ENCODE measurements at places on chromosomes 12 and 14.

- H3K4me1 ChIP-seq = peaks cover 55% of the 10 kb centered on the region
- DNase-seq = no peak
- no peak overlapping the region for H3K27ac ChIP-seq
- no peak overlapping the region for H3K4me3 ChIP-seq
- peaks cover 5% of the 10 kb centered on the region for H3K36me3 ChIP-seq
Observed at GRCh38 chr14:73778736-73779135, 64.6 kb upstream of the PNMA1 start.

GRCh38 chr14:68137704-68138619 is 318.4 kb downstream of the RAD51B start:
- H3K27ac ChIP-seq = no peak overlapping the region
- DNase-seq = peak; percentile 77
- no peak overlapping the region for H3K4me3 ChIP-seq
- H3K27me3 ChIP-seq = no peaks in the 10 kb centered on the region

- no peak overlapping the region for H3K27ac ChIP-seq
- no peaks in the 10 kb centered on the region for H3K36me3 ChIP-seq
- no peak for DNase-seq
- no peaks in the 10 kb centered on the region for H3K4me1 ChIP-seq
- no peak overlapping the region for H3K4me3 ChIP-seq
Observed at GRCh38 chr12:16063726-16064125, 152.6 kb downstream of the DERA start.

DNA sequence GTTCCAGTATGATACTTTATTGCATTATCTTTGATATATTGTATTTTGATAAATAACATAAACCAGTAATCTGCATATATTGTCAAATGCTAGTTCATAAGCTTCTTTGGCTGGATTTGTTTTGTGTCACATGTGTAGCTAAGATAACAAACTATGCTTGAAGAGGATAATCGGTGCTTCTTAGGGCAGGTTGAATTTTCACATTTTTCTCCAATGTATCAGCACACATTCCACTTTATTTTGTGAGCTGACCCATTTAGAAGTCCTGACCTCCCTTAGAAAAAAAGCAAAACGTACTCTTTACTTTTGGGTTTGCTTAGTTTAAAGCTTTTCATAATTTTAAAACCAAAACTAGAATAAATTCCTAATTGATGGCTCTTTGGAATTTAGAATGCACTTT is 277.7 kb upstream of the DDHD1 start:
- H3K4me1 ChIP-seq = peaks cover 12% of the 10 kb centered on the region
- DNase-seq = peak; percentile 5
- H3K4me3 ChIP-seq = no peak overlapping the region

- H3K36me3 ChIP-seq = no peaks in the 10 kb centered on the region
- no peaks in the 10 kb centered on the region for H3K27me3 ChIP-seq
- no peak overlapping the region for H3K4me3 ChIP-seq
- H3K27ac ChIP-seq = no peak overlapping the region
- peaks cover 41% of the 10 kb centered on the region for H3K4me1 ChIP-seq
- DNase-seq = no peak
Observed at GRCh38 chr12:109815757-109816617, 17.2 kb downstream of the TRPV4 start.

- H3K36me3 ChIP-seq = peaks cover 4% of the 10 kb centered on the region
- H3K4me3 ChIP-seq = no peak overlapping the region
- no peak overlapping the region for H3K27ac ChIP-seq
- DNase-seq = no peak
- no peaks in the 10 kb centered on the region for H3K27me3 ChIP-seq
- H3K4me1 ChIP-seq = peaks cover 11% of the 10 kb centered on the region
Observed at GRCh38 chr14:89924268-89924667, 30.3 kb downstream of the EFCAB11 start.
